Activated CD8-positive, alpha-beta memory T cell treated with anti-CD3 and anti-CD28 coated beads for 1 hour (primary cell): ENCODE measurements at places on chromosomes 11 and 22.

GRCh38 chr11:11620173-11620920, 1.5 kb downstream of the GALNT18 start:
- no peak for DNase-seq

- DNase-seq = no peak
Measured at GRCh38 chr11:84721561-84721961, 905.6 kb downstream of the DLG2 start.

GRCh38 chr11:116037861-116038260, 533.6 kb upstream of the CADM1 start:
- no peak for DNase-seq

GRCh38 chr11:61913699-61914395, 3.5 kb downstream of the RAB3IL1 start:
- no peak for DNase-seq

- no peak for DNase-seq
Measured at GRCh38 chr11:64313491-64314145, 3.7 kb downstream of the TRMT112 start.

GRCh38 chr22:18001040-18001893, 23.1 kb downstream of the MICAL3 start:
- no peak for DNase-seq

DNA sequence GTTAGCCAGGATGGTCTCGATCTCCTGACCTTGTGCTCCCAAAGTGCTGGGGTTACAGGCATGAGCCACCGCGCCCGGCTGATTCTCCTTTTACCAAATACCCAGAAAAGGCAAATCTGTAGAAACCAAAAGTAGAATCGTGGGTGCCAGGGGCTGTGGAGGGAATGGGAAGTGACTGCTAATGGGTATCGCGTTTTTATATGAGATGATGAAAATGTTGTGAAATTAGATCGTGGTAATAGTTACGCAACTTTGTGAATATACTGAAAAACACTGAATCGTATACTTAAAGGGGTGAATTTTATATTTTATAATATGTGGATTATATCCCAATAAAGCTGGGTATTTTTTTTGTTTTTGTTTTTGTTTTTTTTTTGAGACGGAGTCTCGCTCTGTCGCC, 48.2 kb upstream of the CREB3L1 start:
- DNase-seq = no peak

DNA sequence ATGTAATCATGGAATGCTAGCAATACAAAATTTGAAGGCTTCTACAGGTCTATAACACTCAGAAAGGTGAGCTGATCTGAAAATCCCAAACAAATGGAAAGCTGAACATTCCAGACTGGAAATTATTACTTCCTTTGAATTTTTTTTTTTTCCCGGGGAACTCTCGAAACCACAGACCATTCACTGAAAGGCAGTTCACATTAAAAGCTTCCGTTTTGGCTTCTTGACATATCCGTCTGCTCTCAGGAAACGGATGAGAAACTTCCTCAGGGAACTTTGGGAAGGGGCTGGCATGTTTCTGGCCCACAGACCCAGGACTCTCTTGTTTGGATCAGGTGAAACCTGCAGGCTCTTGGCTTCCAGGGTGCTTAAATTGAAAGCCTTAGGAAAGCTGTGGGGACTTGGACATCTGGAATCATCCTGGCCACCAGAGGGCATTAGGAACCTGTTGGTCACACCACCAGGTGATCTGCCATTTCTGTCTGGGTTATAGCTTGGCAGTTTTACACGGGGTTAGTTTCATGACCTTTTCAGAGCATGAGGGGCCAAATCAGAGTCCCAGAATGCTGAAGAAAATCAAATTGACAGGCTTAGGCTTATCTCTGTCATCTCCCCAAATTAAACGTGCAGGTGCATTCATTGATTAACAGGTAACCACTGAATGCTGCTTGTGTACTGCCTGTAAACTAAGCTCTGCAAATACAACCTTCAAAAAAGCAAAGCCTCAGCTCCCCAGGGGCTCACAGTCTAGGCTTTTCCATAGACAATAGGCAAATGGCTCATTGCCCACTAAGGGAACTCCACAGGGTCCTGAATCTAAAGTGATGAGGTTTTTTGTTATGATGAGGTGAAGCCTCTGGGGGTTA, 22.7 kb upstream of the GRAMD1B start:
- DNase-seq = peak; percentile 40

DNA sequence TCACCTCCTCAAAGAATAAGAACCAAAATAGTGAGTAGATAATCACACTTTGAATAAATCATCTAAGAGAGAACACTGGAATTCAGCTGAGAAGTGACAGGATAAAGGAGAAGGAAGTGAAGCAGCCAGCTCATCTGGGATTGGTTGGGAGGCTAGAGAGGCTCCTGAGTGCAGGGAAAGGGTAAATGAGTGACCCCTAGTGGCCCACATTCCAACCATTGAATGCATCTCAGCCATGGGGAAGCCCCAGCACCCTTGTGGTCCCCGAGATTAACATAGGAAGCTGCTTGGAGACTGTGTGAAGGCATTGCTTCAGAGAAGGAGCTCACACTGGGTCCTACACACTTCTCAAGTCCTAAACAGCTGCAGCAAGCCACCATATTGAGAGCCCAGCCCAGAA, 82.3 kb downstream of the JRKL start:
- DNase-seq = no peak

GRCh38 chr11:102079625-102080024, 30.6 kb upstream of the YAP1 start:
- DNase-seq = no peak

GRCh38 chr11:96235751-96236150, 107.2 kb downstream of the MAML2 start:
- DNase-seq = no peak

GRCh38 chr11:117492578-117493251, 165.1 kb downstream of the CEP164 start:
- DNase-seq = no peak

DNA sequence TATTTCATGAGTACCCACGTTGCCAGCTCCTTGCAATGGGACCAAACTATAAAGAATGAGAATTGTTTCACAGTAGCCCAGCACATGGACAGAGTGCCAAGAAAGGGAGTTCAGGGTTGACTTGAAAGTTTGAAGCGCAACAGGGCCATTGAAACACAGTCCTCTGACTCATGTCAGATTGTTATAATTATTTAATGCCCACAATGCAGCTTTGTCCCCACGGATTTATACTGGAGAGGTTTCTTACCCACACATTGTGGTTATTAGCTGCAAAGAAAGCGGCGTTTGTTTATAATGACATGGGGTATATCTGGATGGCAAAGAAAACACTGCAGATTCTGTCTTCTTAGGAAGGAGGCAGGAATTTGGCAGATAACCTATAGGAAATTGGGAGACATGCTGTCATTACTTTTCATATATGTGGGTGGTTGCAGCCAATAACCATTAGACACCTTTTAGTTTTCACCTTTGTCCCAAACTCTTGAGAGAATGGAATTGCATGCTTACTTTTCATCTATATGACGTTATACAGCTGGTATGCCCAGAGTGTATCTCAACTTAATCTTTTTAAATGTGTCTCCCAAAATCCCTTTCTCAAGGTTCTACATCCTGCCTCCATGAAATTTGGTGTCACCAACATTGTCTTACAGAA, 143.6 kb downstream of the TEAD1 start:
- DNase-seq = no peak

DNA sequence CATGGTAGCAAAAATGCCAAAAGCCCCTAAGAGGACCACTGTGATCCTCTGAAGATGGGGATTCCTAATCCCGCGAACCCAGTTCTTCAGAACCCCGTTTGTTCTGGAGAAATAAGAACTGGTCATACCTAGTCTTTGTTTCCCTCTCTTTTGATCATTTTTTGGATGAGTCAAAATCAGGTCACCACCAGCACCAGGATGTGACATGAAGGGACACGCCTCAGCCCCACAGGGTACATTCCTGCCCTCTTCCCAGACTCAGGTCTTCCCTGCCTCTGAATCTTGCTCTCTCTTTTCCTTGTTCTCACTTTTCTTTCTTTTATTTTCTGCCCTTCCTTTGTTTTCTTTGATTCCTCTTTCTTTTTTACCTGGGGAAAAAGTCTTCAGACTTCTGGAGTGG, 14.6 kb upstream of the ANO1 start:
- no peak for DNase-seq

GRCh38 chr22:44683237-44683636, 18.8 kb upstream of the PRR5 start:
- DNase-seq = no peak

- peak; percentile 77 for DNase-seq
Measured at GRCh38 chr11:63023841-63024648, 8.4 kb upstream of the SLC22A8 start.

- no peak for DNase-seq
Measured at GRCh38 chr22:49538006-49538405, 289.7 kb downstream of the BRD1 start.

DNA sequence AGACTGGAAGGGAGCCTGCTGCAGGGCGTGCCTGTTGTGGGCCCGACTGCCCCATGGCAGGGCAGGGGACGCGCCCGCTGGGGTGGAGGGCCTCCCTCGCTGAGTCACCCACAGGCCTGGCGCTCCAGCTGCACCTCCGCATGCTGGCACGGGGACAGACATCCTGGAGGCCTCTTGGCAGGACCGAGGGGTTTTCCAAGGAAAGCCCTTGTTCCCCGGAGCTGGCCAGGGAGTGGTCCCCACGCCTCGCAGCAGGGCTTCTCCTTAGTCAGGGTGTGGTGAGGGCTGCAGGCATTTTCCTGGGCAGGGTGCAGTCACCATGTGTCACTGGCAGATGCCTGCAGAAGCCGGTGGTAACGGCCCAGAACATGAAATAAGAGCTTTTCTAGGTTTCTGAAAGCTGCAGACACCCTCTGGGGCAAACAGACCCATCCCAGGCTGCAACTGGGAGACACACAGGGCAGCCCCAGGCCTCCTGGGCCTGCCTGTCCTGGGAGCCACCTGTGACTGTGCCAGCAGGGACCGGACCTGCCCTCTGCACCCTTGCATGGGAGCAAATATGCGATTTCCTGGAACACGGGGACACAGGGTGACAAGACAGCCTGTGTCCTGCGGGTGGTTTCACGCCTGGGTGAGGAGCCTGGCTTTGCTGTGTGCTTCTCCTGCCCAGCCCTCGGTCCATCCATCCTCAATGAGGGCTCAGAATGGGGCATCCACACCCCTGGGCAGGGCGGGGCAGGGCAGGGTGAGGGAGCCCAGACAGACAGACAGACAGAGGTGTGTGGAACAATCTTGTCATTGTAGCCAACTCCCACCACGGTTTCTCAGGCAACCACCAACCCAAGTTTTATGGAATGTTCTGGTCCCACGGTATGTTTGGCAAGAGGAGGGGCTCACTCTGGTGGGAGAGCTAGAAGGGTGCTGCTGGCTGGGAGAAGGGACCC, 43.2 kb upstream of the FADD start:
- DNase-seq = no peak

DNA sequence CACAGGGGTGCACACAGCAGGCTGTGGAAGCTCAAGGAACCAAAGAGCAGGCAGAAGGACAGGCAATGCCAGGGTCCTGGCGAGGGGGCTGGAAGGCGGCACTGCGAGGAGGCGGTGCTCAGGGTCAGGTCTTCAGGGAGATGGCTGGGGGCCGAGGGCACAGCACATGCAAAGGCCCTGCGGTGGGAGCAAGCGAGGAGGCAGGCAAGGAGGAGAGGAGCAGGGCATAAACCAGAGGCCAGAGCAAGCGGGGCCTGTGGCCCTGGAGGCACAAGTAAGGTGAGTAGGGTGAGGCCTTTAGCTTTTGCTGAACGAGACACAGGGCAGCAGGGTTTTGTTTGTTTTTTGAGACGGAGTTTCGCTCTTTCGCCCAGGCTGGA, 126.9 kb downstream of the ARHGAP8 start:
- no peak for DNase-seq

DNA sequence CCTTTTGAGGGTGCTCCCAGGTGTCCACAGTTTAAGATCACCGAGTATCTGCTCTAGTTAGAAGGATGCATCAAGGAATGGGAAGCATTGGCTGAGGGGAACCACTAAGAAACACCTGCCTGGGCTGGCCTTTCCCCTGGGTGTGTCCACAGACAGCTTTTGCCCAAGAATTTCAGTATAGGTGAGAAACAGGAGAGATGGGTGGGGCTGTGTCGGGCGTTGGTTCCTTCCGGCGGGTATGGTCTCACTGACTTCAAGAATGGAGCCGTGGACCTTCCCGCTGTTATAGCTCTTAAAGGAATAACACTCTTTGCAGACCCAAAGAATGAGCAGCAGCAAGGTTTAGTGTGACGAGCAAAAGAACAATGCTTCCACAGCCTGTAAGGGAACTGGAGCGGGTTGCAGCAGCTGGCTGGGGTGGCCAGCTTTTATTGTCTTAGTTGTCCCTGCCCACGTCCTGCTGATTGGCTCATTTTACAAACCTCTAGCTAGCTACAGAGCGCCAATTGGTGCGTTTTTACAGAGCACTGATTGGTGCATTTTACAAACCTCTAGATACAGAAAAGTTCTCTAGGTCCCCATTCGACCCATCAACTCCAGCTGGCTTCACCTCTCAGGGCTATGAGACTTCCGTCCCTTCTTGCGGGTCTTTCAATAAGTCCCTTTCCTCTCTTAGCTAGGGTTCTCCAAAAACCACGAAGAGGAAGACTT, 2.4 kb downstream of the FADS1 start:
- DNase-seq = no peak

DNA sequence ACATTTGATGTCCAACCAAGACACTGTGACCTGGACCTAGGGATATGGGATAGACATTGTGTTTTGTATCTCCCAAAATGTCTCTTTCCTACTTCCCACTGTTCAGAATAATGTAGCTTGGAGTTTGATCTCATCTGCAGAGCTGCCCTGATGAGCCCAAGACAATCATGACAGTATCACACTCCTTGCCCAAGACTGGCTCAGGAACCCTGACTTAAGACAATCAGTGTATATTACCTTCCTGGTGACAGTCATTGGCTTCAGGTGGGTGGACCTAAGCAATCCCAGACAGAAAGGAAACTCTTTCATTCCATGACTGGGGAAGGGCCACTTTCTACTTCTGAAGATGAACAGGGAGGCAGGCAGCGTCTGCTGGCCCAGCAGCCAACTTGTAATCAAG, 14.3 kb upstream of the RTN4RL2 start:
- no peak for DNase-seq

- no peak for DNase-seq
Measured at GRCh38 chr22:24567668-24568067, 11.9 kb downstream of the SNRPD3 start.

- DNase-seq = no peak
Measured at GRCh38 chr11:2128511-2129307, 10.5 kb downstream of the IGF2 start.

GRCh38 chr11:65593518-65594414, 1.8 kb downstream of the KCNK7 start:
- no peak for DNase-seq

DNA sequence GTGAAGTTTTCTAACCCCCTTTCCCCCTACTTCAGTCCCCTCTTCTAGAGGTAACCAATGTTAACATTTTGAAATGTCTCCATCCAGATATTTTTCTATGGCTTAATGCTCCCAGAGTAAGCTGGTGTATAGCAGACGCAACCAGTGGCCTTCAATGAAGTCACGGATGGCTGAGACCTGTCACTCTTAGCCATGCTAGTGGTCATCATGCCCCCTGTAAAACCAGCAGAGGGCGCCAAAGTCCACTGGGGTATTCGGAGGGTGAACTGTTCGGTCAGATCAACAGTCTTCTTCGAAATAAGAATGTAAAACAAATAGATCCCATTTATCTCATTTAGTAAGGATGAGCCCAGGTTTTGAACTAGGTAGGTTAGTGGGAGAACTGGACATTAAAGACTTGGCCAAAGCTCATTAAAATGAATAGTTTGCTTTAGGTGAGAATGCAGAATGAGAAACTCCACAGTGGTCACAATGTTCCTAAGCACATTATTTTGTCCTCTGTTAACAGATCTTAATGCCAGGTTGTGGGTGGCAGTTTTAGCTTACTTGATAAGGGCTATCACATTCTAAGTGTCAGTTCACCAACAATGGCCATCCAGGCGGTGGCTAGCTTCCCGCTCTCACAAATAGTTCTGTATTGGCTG, 8.6 kb upstream of the MMP8 start:
- DNase-seq = peak; percentile 2
